ENCODE measurements at places on chromosomes 3 and 15.

DNA sequence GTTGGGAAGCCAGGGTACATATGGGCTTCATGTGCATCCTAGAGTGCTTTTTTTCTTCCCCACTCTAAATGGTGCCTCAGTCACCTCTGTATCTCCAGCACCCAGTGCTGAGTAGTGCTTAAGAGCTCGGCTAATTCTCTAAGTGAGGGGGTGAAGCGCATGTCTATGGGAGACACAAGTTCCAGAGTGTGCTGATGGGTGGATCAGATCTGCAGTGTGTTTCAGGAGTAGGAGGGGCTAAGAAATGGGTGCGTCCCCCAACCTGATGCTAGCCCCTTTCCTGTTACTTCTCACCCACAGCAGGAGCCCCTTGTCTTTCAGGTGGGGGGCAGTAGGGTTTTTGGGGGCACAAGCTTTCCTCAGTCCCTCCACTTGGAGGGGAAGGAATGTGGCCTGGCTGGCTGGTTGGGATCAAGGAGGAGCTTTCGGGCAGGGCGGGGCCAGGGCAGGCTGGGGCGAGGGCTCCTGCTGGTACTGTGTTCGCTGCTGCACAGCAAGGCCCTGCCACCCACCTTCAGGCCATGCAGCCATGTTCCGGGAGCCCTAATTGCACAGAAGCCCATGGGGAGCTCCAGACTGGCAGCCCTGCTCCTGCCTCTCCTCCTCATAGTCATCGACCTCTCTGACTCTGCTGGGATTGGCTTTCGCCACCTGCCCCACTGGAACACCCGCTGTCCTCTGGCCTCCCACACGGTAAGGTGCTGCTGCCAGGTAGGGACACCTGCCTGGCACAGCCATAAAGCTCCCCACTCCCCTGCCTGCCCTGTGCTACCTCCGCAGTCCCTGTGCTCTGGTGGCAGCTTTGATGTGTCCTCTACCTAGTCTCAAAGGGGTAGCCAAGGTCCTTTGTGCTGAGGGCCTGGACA, at the start of gene IL17RE:
Gene IL17RE, plus strand, starts transcription at position 477 of the 866 bp plus-strand sequence. Its CDS starts 85 bp downstream, at position 562.
- H3K4me1 ChIP-seq = peaks cover 17% of the 10 kb centered on the region
- no peak within 1 kb of the TSS for H3K4me3 ChIP-seq
- H3K27me3 ChIP-seq = no peaks in the 10 kb centered on the region
- H3K36me3 ChIP-seq = no peaks in the 10 kb centered on the region
- no peak for DNase-seq

GRCh38 chr3:195101001-195101583, 169.9 kb downstream of the XXYLT1 start:
- no peaks in the 10 kb centered on the region for H3K36me3 ChIP-seq
- no peak overlapping the region for H3K27ac ChIP-seq
- no peak for DNase-seq
- peaks cover 19% of the 10 kb centered on the region for H3K4me1 ChIP-seq
- no peaks in the 10 kb centered on the region for H3K27me3 ChIP-seq

GRCh38 chr3:33729993-33730392, 11.9 kb upstream of the CLASP2 start:
- H3K4me1 ChIP-seq = no peaks in the 10 kb centered on the region
- H3K4me3 ChIP-seq = no peak overlapping the region
- H3K27me3 ChIP-seq = no peaks in the 10 kb centered on the region
- no peaks in the 10 kb centered on the region for H3K36me3 ChIP-seq

- peak; percentile 47 for DNase-seq
- no peak overlapping the region for H3K4me3 ChIP-seq
Measured at GRCh38 chr3:63968612-63969350, 54.5 kb downstream of the PSMD6 start.

DNA sequence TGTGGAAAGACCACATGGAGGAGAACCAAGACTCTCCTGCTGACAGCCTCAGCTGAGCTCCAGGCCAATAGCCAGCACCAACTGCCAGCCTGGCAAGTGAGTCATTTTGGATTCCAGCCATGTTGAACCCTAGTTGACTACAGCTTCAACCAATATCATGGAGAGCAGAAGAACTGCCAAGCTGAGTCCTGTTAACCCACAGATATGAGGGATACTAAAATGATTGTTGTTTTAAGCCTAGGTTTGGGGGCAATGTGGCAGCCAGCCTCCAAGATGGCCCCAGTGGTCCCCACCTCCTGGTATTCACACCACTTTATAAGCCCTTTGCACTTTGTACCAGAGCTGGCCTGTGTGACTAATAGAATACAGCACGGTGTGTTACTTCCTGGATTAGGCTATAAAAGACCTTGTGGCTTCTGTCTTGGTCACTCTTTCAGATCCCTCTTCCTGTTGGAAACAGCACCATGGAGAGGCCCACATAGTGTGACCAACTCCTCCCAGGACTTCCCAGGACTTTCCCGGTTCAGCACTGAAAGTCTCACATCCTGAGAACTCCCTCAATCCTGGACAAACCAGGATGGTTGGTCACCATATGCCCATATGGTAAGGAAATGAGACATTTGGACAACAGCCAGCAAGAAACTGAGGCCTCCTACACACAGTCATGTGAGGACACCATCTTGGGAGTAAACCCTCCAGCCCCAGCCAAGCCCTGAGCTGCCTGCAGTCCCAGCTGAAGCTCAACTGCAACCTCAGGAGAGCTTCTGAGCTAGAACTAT, 32.4 kb upstream of the CDV3 start:
- peaks cover 18% of the 10 kb centered on the region for H3K4me1 ChIP-seq
- H3K27ac ChIP-seq = no peak overlapping the region
- H3K4me3 ChIP-seq = no peak overlapping the region
- H3K36me3 ChIP-seq = no peaks in the 10 kb centered on the region
- DNase-seq = no peak

DNA sequence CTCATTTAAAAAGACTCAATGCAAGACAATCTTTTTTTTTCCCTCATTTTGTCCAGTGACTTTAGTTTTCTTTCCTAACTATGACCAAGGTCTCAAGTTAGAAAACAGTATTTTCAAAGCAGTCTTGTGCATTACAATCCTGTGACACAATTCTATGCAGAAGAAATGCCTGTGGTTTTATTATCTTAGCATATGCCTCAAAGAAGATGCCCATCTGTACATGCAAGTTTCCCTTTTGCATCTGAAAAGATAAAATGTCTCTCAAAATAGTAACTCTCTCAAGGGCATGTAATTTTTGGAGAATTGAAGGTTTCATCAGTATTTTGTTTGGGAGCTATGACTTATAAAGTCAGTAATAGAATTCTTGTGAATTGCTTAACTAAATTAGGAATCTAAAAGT, 292.0 kb upstream of the SUCLG2 start:
- H3K4me1 ChIP-seq = no peaks in the 10 kb centered on the region
- no peak overlapping the region for H3K27ac ChIP-seq

DNA sequence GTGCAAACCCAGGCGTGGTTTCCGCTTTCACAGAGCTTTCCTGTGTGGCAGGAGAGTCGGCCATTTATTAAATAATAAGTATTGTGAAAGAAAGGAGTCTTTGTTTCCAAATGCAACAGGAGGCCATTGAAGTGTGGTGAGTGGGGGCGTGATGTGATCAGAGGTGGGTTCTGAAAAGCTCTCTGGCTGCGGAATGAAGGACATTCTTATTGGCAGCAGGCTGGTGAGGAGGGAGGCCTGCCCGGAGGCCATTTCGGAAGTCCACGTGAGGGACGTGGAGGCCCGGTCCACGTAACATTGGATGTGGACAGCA, 11.1 kb downstream of the ARNT2 start:
- no peaks in the 10 kb centered on the region for H3K27me3 ChIP-seq
- DNase-seq = no peak
- peaks cover 11% of the 10 kb centered on the region for H3K4me1 ChIP-seq

DNA sequence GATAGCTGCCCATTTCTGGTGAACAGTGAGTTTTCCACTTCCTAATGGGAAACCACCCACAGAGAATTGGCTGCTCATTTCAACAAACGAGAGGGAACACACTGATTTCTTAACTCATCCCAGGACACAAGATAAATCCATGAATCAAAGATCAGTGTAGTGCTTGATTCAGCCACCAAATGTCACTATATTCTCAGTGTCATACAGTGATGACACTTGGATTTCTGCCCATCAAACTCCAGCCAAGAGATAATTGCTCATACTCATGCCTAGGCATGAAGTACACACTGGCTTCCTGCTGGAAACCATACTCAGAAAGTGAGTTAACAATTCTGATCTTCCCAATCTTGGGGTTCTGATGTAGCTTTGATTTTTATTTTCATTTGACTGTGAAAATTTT, 35.4 kb upstream of the GRM7 start:
- no peak for DNase-seq
- no peak overlapping the region for H3K4me3 ChIP-seq
- H3K27me3 ChIP-seq = no peaks in the 10 kb centered on the region
- H3K27ac ChIP-seq = no peak overlapping the region

GRCh38 chr3:107416138-107416537, 38.9 kb downstream of the CCDC54 start:
- H3K27ac ChIP-seq = no peak overlapping the region
- H3K4me3 ChIP-seq = no peak overlapping the region
- no peaks in the 10 kb centered on the region for H3K36me3 ChIP-seq
- no peaks in the 10 kb centered on the region for H3K27me3 ChIP-seq

DNA sequence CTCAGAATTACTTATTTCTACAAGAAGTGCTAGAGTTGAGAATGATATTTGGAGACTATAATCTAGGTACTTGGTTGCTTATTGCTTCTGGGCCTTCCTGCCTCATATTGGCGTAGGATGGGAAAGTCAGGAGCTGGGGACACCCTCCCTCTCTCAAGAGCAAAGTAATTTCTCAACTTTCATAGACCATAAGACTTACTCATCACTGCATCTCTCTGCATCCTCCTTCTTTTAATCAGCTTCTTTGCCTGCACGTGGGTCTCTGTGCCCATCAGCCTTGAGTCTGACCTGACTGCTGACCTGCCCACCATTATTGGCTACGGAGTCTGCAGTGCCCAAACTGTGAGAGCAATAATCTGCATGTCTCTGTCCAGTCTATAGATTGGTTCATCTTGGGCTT, 27.3 kb upstream of the XIRP1 start:
- no peak overlapping the region for H3K27ac ChIP-seq
- no peak for DNase-seq
- H3K27me3 ChIP-seq = peaks cover 5% of the 10 kb centered on the region
- no peak overlapping the region for H3K4me3 ChIP-seq
- no peaks in the 10 kb centered on the region for H3K4me1 ChIP-seq

DNA sequence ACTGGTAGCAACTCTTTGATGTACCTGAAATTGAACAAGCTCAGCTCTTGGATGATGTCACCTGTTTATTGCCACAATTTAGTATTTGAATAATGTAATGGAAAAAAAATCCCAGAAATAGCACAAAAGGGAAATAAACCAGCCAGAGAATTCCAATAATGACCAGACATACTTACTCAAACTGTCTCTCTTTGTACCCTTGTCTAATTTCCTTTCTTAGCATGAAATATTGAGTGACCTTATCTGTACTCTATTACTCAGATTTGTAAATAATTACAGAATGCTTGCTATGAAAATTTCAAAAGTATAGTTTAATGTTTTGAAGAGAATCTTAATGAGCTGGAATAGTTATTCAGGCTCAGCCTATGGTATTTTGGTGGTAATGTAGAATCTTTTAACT, 555.4 kb upstream of the SGO1 start:
- no peak overlapping the region for H3K4me3 ChIP-seq
- no peak overlapping the region for H3K27ac ChIP-seq
- DNase-seq = peak; percentile 70
- H3K36me3 ChIP-seq = no peaks in the 10 kb centered on the region

DNA sequence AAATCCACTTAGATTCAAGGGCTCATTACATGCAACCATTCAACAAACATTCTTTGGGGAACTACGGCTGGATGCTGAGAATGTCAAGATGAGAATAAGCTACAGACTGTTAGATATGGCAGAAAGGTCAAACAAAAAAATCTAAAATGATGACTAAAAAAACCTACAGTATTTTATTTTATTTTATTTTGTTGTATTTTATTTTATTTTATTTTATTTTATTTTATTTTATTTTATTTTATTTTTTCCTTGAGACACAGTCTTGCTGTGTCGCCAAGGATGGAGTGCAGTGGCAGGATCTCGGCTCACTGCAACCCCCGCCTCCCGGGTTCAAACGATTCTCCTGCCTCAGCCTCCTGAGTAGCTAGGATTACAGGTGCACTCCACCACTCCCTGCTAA, 46.2 kb downstream of the WDR72 start:
- no peak overlapping the region for H3K4me3 ChIP-seq
- no peak for DNase-seq
- no peaks in the 10 kb centered on the region for H3K27me3 ChIP-seq

DNA sequence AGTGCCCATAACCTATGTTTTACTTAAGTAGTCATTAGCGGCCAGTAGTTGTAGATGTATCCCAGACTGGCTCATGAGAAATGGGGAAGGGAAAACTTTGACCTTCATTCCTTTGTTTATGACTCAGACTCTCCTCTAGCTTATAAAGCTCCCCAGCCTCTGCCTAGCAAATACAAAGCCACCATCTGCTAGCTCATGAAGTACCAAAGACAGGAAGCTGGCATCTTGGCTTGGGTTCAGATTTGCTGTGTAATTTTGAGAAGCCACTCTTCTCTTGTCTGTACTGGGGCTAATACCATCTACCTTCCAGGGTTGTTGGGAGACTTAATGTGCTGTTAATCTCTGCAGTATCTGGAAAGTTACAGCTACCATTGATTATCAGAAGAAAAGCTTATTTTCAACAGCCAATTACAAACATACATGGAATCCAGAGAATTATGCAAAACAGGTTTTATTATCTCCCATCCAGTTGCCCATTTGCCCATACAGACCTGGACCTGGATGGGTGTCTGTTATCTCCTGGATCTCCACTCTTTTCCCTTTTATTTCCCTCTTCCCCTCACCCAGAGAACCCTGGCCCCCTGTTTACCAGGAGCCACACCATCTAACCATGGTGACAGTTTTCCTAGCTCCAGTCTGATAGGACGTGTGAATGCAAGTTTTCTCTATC, 153.8 kb downstream of the SEMA6D start:
- peak; percentile 79 for DNase-seq
- peak overlapping the region; percentile 41 for H3K27ac ChIP-seq
- H3K4me3 ChIP-seq = no peak overlapping the region
- H3K27me3 ChIP-seq = no peaks in the 10 kb centered on the region

- H3K36me3 ChIP-seq = no peaks in the 10 kb centered on the region
- no peak overlapping the region for H3K27ac ChIP-seq
- no peak overlapping the region for H3K4me3 ChIP-seq
- no peaks in the 10 kb centered on the region for H3K27me3 ChIP-seq
- no peak for DNase-seq
- H3K4me1 ChIP-seq = no peaks in the 10 kb centered on the region
Measured at GRCh38 chr15:101530224-101530958, 40.9 kb upstream of the PCSK6 start.

- no peak overlapping the region for H3K4me3 ChIP-seq
- no peaks in the 10 kb centered on the region for H3K27me3 ChIP-seq
- no peak overlapping the region for H3K27ac ChIP-seq
- no peaks in the 10 kb centered on the region for H3K36me3 ChIP-seq
- DNase-seq = peak; percentile 47
Measured at GRCh38 chr3:22980346-22980745, 222.8 kb upstream of the UBE2E2 start.

DNA sequence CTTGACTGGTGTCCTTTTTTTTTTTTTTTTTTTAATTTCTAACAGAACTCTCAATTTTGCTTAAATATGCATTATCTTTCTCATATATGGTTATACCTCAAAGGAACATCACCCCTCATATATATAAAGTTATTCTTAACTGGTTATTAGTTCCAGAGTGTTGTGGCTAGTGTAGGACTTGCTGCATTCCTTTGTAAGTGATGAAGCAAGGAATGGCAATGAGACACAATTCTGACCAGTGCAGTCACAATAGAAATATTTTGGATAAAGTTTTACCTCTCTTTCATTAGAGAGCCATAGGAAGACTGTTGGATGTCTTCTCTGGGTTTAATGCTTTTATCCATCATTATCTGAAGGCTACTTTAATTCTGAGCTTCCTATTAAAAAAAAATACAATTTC, 75.5 kb upstream of the CBLB start:
- peak; percentile 71 for DNase-seq
- H3K27me3 ChIP-seq = no peaks in the 10 kb centered on the region
- peak overlapping the region; percentile 24 for H3K4me3 ChIP-seq
- H3K36me3 ChIP-seq = no peaks in the 10 kb centered on the region
- peak overlapping the region; percentile 79 for H3K27ac ChIP-seq
